CD8-positive, alpha-beta memory T cell (primary cell): ENCODE measurements at places on chromosomes 1 and 21. TPM values are rescaled to one million over a fixed set of nuclear protein-coding genes. Genes with fewer than 3 reads are reported as not detected.

GRCh38 chr21:37292041-37292440 is 24.9 kb upstream of the VPS26C start:
- DNase-seq: no peak

DNA sequence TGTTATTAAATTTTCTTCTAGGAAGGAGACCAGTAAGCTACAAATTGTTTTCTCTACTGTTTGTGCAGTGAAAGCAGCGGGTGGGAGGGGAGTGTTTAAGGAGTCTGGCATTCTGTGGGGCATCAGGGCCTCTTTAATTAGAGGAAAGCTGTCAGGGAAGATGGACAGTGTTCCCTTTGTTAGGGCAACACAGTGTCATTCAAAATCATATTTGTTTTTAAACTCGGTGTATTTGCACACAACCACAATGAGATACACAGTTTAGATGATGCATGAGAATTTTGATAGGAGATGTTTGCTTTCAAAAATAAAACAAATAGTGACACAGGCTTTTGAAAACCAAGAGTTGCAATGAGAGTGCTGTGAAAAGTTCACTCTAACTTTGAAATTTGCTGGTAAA is 15.1 kb upstream of the ST6GALNAC3 start:
- DNase-seq: no peak

The FAM72C gene
- 5.3 TPM for total RNA-seq

DNA sequence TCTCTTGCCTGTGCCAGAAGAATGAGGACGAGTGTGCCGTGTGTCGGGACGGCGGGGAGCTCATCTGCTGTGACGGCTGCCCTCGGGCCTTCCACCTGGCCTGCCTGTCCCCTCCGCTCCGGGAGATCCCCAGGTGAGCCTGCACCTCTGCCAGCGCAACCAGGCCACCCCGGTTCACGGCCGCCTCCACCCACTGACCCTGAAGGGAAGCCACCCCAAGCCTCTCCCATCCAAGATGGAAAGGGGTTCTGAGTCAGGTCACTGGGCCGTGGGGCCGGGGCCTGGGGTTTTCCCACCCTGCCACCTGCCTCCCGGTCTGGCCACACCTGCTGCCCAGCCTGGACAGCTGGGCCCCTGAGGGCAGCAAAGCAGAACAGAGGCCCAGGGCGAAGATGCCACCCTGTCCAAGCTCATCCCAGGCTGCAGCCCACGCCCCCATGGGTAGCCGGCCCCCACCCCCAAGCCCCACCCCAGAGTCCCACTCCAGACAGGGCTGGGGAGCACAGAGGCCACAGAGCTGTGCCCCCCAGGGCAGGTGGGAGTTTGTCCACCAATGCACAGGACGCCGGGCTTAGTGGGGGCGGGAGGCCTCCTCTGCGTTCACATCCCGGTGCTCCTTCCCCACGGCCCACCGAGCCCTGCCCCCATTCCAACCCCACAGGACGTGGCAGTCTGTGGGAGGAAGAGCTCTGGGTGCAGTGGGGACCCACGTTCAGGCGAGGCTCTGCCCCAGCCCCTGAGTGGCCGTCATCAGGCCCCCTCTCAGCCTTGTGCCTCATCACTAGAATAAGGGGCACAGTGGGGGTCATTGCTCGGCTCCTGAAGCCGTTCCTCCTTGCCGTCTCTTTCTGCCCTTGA is 5.6 kb downstream of the AIRE start:
- no peak for DNase-seq

GRCh38 chr1:206020393-206021007 is 3.2 kb downstream of the CTSE start:
- no peak for DNase-seq

The WNT2B gene
- 0.09 TPM for total RNA-seq

The OLFM3 gene
- total RNA-seq: not detected

DNA sequence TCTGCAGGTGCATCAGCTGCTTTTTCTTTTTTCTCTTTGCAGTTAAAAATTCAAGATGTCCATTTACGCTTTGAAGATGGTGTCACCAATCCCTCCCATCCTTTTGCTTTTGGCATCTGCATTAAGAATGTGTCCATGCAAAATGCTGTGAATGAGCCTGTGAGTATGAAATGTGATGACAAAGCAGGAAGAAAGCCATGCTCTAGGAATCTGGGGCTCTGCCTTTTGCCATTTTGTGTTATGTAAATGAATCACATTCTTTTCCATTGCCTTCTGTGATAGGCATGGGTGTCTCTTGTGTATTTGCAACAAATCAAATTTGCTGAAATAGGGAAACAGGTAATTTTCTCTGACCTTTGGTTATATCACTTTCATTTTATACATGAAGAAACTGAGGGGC is 19.4 kb downstream of the VPS13D start:
- no peak for DNase-seq

GRCh38 chr21:33747420-33747819 is 105.1 kb downstream of the ITSN1 start:
- DNase-seq: no peak

- DNase-seq: no peak
Measured at GRCh38 chr1:183778045-183778444, 26.9 kb upstream of the RGL1 start.

GRCh38 chr1:173297798-173298391 is 90.8 kb upstream of the TNFSF4 start:
- no peak for DNase-seq

DNA sequence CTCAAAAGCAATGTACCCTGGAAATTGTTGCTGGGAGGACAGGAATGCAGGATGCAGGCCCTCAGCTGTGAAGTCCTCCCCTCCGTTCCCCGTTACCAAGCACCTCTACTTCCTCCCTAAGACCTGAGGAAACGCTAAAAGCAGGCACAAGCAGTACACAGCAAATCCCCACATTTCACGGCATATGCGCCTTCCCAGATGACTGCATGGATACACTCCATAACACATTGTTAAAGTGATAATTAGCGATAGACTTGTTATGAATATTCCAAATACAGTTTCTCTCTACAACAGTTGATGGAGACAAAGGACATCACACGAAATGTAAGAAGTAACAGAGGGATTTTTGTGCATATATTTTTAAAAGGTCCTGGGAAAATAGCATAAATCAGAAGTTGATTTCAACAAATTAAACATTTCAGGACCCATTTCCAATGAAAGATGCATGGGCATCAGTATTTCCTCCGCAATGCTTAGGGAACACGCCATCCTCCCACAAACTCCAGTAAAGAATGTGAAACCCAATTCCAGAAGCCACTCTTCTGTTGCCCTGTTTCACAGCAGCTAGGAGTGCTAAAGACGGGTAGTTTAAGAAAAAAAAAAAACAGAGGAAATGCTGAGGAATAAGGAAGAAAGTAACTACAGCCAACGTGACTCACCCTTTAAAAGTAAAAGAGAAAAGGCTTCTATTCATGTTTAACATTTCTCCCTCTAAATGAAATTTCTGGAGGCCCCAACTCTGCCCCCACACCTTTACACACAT is 75.5 kb downstream of the HIVEP3 start:
- DNase-seq: no peak

GRCh38 chr1:7640920-7641585 is 130.0 kb upstream of the VAMP3 start:
- no peak for DNase-seq

GRCh38 chr1:89724369-89725010 is 91.6 kb downstream of the LRRC8C start:
- no peak for DNase-seq

DNA sequence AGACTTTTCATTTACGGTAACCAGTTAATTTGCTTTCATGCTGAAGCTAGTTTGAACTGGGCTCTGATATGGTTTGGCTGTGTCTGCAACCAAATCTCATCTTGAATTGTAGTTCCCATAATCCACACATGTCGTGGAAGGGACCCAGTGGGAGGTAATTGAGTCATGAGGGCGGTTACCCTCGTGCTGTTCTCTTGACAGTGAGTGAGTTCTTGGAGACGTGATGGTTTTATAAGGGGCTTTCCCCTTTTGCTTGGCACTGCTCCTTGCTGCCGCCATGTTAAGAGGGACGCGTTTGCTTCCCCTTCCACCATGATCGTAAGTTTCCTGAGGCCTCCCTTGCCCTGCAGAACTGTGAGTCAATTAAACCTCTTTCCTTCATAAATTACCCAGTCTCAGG is 10.3 kb upstream of the FHAD1 start:
- DNase-seq: no peak

The SLC6A17 gene
- total RNA-seq: 0.07 TPM

The USP21 gene
- total RNA-seq: 26.1 TPM

- no peak for DNase-seq
Measured at GRCh38 chr1:22969304-22969709, 3.4 kb downstream of the LACTBL1 start.

The TMPRSS3 gene
- 19.6 TPM for total RNA-seq
